Activated T-helper 1 cell treated with anti-CD3 and anti-CD28 coated beads, Interleukin-2, amount 50 U/mL, for 16 hours (primary cell): ENCODE measurements at places on chromosomes 2 and 18.

- no peak for DNase-seq
Observed at GRCh38 chr2:26581991-26582842, 58.9 kb downstream of the CIB4 start.

DNA sequence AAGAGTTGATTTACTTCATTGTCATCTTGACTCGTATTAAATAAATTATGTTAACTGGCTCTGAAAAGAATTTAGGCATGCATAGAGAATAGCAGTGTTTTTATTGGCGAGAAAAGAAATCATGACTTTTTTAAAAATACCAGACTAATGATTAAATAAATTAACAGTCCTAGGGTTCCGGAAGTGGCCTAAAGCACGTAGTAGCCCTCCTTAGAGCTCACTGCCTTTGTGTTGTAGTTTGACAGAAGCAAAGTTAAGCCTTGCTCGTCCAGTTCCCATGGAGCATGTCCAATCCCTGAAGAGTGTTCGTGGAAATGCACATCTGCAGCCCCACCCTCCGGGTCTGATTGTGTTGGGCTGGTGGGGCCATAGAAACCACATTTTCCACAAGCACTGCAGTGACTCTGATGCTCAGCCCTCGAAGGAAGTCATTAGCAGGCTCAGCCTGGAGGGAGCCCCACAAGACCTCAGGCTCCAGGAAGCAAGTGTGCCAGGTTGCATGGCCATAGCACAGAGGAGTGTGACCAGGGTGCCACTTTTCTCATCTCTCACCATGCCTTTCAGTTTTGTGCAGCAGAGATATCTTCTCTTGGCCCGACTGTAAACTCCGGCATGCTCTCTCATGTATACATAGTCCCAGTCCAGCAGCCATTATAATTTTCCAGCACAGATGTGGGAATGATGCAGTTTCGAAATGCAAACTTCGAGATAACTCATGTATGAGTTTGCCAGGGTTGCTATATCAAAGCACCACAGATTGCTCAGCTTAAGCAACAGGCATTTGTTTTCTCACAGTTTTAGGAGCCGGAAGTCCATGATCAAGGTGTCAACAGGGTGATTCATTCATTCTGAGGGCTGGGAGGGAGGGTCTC, 188.6 kb upstream of the SH3BP4 start:
- DNase-seq, result no peak

DNA sequence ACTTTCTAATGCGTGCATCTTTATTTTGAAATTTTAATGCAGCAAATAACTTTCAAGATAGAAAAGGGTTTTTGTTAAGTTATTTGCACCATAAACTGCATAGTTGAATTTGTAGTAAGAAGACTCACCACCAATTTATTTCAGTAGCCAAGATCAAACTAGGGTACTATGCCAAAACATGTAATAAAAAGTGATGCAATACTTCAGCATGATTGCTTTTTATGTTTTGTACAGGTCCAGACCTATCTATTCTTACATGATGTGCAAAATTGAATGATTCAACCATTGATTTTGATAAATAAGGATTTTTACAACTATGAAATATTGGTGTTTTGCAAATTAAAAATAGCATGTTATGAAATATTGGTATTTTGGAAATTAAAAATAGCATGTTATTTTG, 26.7 kb downstream of the AGPS start:
- no peak for DNase-seq

- no peak for DNase-seq
Observed at GRCh38 chr2:135037831-135038230, 9.4 kb downstream of the MAP3K19 start.
